ENCODE measurements at places on chromosomes 3 and 15.

GRCh38 chr15:43286074-43286473 is 19.3 kb upstream of the TGM5 start:
- DNase-seq: no peak

- no peak for DNase-seq
These were observed 20.0 kb upstream of the BLM start for GRCh38 chr15:90697175-90697574.

- no peak for DNase-seq
These were observed 4.0 kb upstream of the U2SURP start for GRCh38 chr3:142997330-142997729.

- no peak for DNase-seq
These were observed 6.8 kb downstream of the SERPINI1 start for GRCh38 chr3:167742338-167742737.

DNA sequence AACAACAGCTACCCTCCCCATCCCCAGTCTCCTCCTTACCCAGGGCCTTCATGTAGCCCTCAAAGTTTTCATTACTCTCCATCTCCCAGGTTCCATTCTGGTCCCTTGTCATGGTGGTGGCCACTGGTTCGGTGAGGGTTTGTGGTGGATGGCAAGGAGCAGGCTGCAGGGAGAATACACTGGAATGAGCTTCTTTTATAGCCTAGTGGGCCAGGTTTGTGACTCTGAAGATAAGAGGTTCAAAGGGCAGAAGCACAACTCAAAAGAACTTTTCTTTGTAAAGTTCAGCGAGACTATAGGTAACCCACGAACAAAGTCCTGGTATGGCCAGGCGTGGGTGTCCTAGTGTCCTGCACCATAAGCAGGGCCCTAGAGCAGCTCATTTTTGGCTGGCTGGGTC is at the start of gene RBP2:
TSS of gene RBP2 (minus strand) at position 169 of the 400 bp plus-strand sequence. CDS start at position 112, 57 bp downstream.
- DNase-seq: no peak

GRCh38 chr3:128945041-128945877 is 48.6 kb downstream of the CFAP92 start:
- no peak for DNase-seq

GRCh38 chr3:55611121-55611520 is 124.0 kb upstream of the WNT5A start:
- no peak for DNase-seq

- no peak for DNase-seq
These were observed 25.9 kb downstream of the MELTF start for GRCh38 chr3:197003461-197004385.

DNA sequence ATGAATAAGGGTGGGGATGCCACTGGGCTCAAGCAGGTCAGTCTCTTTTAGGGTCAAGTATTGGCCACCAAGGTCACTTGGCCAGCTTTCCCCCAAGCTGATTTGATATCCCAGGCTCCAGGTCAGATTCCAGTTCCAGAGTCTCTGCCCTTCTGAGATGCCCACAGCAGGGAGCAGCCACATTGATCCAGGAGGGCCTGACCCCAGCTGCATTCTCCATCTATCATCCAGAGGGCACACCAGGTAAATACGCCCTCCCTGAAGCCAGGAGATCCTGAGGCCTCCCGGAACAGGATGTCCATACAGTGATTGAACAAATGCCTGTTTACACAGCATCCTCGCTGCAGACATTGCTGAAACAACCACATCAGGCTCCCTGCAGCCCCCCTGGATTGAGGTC is 264.6 kb upstream of the TLE3 start:
- DNase-seq: no peak

DNA sequence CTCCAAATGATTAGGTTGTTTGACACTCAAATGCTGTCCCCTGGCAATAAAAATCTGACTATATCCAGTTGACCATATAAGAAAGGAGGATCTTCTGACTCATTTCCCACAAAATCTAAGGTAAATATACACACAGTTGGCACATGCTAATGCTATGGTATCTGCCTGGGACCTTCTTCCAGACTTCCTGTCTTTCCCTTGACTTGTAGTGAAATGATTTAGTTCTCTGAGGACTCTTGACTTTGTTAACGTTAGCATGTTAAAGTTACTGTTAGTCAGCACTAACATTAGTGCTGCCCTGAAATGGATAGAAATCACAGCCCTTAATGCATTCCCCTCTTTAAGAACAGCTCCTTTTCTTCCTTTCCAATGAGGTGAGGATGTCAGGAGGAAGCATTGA is 124.3 kb upstream of the LSAMP start:
- DNase-seq: no peak

GRCh38 chr3:87053553-87053952 is 62.6 kb upstream of the VGLL3 start:
- no peak for DNase-seq

- no peak for DNase-seq
These were observed 15.0 kb upstream of the ACAD9 start for GRCh38 chr3:128864351-128864811.

Data from urothelium cell line (cell line).